ENCODE measurements at places on chromosomes 3 and 15.
A peak's percentile ranks its signal among the peaks of the same experiment; 100 is the strongest.

GRCh38 chr3:112261742-112262141 lies 32.3 kb downstream of the SLC9C1 start:
- DNase-seq: no peak

- DNase-seq: no peak
These were observed 844 bp downstream of the IMPG2 start for GRCh38 chr3:101319531-101319930.

- no peak for DNase-seq
These were observed at the start of gene BNC1 for GRCh38 chr15:83284559-83285283. Gene BNC1, minus strand, starts transcription at chr15:83284664. Its CDS starts 36 bp downstream, at chr15:83284628.

DNA sequence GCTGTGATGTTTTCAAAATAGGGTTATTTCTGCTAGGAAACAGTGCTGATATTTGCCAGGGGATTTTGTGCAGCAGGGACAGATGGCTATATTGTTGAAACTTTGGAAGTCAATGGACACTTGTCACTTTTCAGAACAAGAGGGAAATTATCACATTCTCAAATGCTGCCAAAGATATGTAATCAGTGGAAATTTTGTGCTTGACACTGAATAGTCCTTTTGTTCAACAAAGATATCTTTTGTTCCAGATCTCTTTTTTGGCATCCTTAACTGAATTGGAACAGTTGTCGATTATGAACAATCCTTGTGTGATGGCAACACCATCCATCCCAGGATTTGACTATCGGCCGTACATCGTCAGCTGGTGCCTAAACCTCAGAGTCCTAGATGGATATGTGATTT lies 7.8 kb downstream of the CEP97 start:
- no peak for DNase-seq

DNA sequence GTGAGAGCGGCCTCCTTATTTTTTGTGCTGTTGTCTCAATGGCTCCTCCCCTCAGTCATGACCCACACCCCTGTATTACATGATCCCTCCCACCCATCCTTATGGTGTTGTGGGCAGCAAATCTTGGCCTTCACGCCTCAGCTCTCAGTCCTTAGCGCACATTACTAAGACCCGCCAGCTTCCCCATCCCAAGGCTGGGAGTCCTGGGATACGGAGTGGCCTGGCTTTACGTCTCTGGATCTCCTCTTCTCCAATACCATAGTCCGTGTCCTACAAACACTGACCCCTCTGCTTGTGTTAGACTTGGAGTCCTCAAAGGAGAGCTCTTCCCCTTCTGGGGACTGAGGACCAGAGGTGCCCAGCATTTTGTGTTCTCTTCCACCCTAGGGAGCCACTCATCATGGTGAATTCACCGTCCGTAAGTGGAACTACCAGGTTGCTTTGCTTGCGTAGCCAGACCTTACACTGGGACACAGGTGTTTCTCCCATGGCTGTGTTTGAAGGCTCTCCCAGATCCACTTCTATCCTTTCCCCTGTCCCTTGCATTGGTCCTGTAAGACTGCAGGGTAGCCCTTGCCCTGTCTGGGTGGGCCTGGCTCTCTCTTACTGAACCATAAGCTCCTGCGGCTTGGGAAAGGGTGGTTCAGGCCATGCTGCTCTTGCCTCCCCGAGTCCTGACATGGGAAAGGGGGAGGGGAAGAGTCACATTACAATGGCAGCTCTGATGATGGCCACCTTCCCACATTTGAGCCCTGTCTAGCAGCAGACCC lies 13.6 kb downstream of the GRM2 start:
- DNase-seq: no peak

- DNase-seq: no peak
These were observed 33.1 kb downstream of the TM2D3 start for GRCh38 chr15:101618851-101619614.

GRCh38 chr15:68658151-68658550 lies 79.4 kb downstream of the CORO2B start:
- DNase-seq: no peak

- no peak for DNase-seq
These were observed 107.8 kb downstream of the FBLN2 start for GRCh38 chr3:13656584-13657301.

- DNase-seq: no peak
These were observed 72.3 kb upstream of the SNTN start for GRCh38 chr3:63580151-63580550.

DNA sequence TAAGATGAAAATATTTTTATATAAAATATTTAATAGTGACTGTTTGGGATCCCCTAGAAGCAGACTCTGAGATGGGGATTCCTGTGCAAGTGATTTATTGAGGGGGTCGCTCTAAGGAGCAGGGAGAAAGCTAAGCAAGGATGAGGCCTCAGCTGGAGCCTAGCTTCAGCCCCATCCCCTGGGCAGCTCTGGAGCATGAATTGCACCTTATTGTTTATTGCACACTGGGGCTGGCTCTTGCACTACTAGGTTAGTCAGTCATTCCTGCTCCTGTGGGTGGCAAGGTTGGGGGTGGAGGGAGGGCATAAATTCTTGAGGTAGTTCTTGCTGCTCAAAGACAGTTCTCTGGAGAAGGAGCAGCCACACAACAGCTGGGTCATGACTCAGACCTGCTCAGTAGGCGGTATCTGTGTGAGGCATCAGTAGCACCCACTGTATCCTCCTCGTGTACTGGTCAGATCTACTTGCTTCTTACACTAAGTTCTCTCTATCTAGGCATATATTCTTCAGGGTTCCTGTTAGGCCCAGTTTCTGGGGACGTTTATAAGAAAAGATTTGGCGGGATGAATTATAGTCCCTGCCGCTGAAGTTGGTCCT lies 27.2 kb upstream of the TNFSF10 start:
- DNase-seq: peak; percentile 74

DNA sequence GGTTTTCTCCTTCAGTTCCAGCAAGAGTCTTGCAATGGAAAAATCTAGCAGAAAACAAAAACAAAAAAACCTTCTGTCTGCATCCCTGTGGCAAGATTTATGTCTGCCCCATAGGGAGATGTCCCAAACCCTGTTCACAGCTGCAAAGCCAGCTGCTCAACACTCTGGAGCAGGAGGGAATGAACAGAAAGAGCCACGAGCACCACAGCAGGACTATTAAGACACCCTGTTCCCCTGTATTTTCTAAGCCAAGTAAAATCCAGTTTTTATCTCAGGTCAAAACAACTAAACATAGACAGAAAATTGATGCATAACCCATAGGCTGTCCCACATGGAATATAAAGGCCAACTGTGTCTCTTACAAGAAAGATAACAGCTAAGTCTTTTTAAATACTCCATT lies 357.9 kb downstream of the LSAMP start:
- no peak for DNase-seq
